ENCODE measurements at places on chromosomes 3 and 15. TPM values are rescaled to one million over a fixed set of nuclear protein-coding genes. Genes with fewer than 3 reads are reported as not detected.

The TMEM207 gene
- total RNA-seq: not detected

The ACP3 gene
- total RNA-seq: 5.6 TPM

The DTWD1 gene
- 20.4 TPM for total RNA-seq

The REC114 gene
- total RNA-seq: not detected
